ENCODE measurements at places on chromosomes 2 and 18.

GRCh38 chr2:12168791-12169388, 422.5 kb downstream of the LPIN1 start:
- DNase-seq, result no peak

- no peak for DNase-seq
These were observed 49.4 kb downstream of the AOX1 start for GRCh38 chr2:200635251-200635650.

DNA sequence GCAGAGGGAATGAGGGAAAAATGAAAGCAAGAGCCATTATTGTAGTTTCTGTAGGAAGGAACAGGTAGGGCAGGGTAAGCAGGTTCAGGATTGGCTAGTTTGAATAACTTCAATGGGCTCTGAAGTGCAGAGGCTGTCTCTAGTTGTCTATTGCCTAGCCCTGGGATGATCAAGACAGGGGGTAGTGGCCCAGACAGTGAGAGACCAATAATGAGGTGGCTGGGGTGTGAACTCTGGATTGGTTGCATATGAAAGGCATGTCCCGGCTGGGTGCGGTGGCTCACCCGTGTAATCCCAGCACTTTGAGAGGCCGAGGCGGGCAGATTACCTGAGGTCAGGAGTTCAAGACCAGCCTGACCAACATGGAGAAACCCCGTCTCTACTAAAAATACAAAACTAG, 67.5 kb upstream of the SLC38A11 start:
- no peak for DNase-seq

DNA sequence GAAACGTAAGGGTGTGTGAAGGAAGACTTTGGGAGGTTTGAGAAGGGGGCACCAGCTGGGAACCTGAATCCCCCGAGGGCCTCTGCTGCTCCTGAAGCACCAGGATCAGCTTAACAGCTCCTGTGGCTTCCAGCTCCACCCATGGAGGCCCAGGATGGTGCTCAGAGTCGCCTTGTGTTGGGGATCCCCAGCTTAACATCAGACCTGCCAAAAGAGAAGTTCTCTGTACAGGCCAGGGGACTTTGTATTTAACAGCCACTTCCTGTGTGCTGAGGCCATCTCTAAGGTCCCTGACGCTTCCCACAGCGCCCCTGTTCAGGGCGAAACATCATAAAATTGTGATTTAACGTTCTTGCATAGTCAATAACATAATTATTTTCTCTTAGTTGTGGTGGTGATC, 77.5 kb downstream of the NCK2 start:
- DNase-seq, result no peak

GRCh38 chr2:180669016-180669415, 311.4 kb upstream of the UBE2E3 start:
- DNase-seq, result no peak

DNA sequence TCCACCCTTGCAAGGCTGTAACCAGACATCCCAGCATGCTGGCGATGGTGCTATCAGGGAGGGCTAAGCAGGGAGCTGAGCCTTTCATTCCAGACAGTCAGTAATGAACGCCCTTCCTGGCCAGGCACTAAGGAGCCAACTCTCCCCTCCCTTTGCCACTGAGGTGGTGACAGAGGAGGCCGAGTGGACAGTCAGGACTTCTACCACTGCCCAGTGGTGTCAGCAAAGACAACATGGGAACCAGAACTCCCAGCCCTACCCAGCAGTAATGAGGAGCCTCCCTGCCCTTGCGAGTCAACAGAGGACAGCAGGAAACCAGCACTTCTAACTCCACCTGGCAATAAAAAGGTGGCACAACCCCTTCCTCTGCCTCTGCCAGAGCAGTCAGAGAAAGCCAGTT, 68.6 kb downstream of the ZAP70 start:
- no peak for DNase-seq

DNA sequence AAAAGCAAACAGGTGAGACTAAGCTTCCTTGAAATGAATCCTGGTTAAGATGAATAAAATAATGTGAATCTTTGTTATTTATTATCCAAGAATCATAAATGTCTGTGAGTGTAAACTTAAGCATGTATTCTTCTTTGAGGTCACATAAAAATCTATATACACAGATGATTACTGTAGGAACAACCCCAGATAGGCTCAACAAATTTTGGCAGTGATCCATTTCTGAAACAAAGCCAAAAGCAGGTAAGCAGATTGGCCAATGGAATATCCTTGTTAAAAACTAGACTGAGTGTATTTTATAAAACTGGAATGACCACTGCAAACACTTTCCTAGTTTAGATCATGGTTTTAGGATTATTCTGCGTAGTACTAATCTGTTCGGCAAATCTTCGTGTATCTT, 11.3 kb downstream of the SCYGR5 start:
- DNase-seq, result no peak

- no peak for DNase-seq
These were observed 31.6 kb downstream of the RNF144A start for GRCh38 chr2:6948677-6949351.

DNA sequence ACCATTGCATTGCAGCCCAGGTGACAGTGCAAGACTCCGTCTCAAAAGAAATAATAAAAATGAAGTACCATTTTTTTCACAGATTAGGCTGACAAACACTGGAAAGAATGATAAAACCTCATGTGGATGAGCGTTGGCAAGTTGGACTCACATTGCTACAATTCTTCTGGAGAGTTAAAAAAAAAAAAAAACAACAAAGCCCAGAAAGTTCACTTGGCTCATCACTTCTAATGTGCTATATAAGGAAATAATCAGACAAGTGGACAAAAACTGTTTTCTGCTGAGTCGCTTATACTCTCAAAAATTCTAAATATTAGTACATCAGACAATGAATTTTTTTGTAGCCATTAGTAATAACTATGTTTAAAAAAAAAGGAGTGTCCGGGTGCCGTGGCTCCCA, 38.4 kb downstream of the PKP4 start:
- no peak for DNase-seq

GRCh38 chr18:5145168-5145825, 51.8 kb downstream of the AKAIN1 start:
- no peak for DNase-seq

Data from endothelial cell (in vitro differentiated cells).